ENCODE measurements at places on chromosomes 2 and 18.

GRCh38 chr18:37639846-37640245 is 74.2 kb upstream of the CELF4 start:
- DNase-seq = no peak

- DNase-seq = no peak
Measured at GRCh38 chr2:5978131-5978751, 286.1 kb downstream of the SOX11 start.

DNA sequence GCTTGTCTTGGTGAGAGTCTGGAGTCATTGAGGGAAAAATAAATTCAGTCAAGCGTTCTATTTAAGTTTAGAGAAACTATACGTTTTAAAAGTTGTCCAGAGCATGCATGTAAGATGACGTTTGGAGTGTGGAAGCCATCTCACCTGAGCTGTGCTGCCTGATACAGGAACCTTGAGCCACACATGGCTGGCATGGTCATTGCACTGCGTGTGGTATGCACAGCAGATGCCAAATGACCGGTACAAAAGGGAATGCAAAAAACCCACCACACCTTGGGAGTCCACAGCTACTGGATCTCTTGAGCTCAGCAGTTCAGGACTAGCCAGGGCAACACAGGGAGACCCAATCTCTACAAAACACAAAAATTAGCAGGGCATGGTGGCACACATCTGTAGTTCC is 4.3 kb downstream of the MZT2B start:
- DNase-seq = no peak

GRCh38 chr18:45638544-45638943 is 23.3 kb downstream of the SLC14A2 start:
- no peak for DNase-seq

- DNase-seq = no peak
Measured at GRCh38 chr2:171034315-171034714, 105.3 kb downstream of the GORASP2 start.

GRCh38 chr2:104416339-104417000 is 437.4 kb upstream of the POU3F3 start:
- DNase-seq = no peak

DNA sequence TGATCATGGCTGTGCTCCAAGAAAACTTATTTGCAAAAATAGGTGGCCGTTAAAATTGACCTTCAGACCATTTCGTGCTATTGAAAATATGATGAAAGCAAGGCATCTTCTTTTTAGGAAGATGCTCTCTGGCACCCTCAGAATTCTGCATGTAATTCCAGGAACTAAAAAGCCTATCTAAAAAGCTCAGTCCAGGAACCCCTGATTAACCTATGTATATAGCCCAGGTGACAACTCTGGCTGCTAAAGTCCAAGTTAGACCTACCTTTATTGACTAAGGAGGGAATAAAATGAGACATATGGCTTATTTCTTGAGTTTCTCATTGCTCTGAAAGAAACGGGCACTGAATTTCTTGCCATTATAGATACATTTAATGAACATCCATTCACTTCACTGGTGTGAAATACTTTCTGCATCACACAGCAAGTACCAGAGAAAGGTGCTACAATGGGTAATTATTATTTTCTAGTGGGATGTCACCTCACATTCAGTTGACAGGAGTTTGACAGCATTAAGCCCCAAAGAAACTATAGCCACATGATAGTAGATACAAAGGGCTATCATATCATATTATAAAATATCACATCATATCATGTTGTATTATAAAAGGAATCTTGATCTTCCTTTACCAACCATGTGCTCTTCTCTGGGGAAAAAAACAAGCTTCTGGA is 83.8 kb downstream of the EPHA4 start:
- DNase-seq = no peak

DNA sequence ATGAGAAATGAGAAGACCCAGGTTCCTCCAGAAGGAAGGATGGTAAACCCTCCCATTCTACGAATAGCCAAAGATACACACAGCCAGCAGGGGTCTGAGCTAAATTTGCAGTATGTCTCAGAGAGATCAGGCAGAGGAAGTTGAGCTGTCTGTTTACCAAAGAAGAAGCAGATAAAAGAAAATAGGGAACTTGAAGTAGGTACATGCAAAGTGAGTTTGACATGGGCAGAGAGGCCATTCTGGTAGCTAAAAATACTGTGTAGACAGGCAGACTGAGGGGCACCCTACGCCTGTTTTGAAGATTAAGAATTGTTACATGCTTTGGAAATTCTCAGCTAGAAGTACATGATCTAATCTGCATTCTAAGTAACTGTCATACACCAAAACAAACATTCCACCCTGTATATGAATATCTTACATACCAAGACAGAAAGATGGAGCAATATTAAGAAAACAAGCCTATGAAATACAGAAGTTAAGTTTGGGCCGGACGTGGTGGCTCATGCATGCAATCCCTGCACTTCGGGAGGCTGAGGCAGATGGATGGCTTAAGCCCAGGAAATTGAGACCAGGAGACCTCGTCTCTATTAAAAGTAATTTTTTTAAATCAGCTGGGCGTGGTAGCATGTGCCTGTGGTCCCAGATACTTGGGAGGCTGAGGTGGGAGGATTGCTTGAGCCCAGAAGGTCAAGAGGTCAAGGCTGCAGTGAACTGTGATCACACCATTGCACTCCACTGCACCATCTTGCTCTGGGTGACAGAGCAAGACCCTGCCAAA is 157.9 kb downstream of the ANKRD44 start:
- no peak for DNase-seq

DNA sequence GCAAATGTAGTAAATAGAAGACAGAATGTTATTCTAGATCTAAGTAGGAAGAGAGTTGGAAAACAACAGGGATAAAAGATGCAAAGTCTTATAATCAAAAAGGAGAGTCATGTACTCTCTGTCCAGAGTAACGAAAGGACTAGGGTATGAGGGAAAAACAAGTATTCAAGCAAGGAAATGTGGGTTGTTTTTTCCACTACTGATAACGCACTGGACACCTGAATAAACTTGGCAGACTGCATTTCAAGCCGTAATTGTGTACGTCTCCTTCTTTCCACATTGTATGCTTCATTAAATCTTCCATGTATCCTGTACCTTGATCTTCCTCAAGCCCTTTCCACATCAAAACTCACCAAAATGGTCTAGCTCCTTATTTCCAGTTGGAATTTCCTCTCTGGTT is 420.6 kb downstream of the ZEB2 start:
- DNase-seq = no peak

DNA sequence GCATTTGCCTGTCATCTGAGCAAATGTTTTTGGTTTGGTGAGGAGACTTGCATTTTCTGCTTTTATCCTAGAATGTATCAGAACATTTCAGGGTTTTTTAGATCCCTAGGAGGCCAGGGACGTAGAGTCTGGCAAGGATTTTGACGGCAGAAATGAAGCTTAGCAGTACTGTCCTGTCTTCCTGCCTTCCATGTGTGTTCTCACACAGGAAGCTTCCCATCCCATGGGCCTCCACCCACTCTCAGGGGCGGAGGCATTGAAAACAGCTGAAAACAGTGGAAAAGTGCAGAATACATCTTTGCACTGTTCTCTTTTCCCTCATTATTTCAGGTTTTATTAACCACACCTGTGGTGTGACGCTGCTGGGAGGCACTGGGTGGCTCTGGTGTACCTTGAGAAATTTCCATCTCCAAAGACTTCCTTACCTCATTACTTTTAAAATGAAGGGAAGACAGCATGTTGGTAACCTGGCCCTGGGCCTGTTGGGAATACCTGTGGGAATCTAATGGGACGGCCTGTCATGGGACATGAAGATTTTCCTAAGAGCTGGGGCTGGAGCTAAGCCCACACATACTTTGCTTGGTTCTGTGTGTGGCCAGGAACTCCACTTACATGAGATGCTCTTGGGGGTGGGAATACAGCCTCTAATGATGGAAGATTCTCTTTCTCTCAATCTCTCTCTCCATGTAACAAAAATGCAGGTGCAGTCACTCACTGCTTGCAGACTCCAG is 20.5 kb downstream of the PCARE start:
- no peak for DNase-seq

- no peak for DNase-seq
Measured at GRCh38 chr2:85503851-85504777, 34.9 kb upstream of the MAT2A start.

DNA sequence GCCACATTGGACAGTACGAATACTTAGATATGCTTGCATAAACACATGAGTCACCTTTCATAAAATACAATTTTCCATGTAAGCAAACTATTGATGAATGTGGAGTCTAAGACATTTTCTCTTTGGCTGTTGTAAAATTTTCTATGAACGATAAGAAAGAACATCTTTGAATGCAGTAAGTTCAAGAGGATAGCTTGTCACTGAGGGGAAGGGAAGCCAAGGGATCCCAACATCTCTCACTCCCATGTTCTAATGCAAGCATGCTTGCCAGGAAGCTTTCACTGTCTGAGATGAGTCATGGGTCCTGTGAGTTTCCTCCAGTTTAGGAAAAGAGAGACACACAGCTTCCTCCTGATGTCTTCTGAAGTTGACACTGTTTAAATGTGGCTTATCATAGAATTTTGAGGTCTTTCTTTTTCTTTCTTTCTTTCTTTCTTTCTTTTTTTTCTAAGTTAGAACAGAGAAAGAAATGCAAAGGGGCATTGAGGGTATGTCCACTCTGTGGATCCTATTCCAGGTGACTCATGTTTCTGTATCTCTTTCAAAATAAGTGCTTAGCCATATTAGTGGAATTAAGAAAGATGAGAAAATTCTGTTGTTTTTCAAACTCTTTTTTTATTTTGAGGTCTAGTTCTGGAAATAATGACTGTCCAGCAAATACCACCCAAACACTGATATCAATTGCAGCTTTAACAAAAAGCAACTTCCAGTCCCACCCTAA is 146.6 kb downstream of the RDH14 start:
- no peak for DNase-seq

DNA sequence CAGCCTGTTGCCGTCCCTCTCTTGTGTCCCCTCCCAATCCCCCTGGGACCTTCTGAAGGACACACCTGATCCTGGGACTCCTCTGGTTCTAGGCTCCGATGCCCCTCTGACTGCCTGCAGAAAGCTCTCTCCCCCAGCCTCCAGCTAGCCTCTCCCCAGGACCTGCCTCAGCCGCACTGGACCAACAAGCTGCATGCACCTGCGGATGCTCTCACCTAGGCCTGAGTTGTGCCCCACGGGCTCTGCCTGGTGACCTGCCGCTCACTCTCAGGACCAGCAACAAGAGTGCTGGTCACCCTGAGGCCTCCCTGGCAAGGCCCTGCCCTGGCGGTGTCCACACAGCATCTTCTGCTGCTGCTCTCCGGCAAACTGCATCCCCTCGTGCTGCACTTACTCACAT is 63.0 kb downstream of the EIPR1 start:
- no peak for DNase-seq

GRCh38 chr18:9025091-9025838 is 77.2 kb upstream of the NDUFV2 start:
- no peak for DNase-seq

DNA sequence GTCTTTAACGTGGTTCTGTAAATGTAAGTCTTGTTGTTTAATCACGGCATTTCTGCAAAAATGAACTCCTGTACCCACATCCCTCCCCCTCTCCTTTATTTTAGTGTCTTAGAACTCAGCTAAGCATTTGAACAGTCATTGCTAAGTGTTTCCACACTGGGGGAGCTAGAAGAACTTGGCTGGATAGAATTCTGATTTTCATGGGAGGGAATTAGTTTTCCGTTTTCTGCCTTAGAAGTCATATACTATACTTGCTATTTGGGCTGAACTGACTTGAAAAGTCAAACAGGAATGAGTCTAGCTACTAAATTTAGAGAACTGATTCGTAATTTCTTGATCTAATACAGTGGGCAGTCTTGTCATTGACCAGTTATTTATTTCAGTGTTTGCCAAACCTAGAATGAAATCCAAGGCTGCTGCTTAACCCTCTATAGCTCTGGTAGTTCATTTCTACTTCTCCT is 61.1 kb downstream of the FMNL2 start:
- DNase-seq = no peak

GRCh38 chr18:47795434-47795814 is 135.0 kb downstream of the SMAD2 start:
- no peak for DNase-seq

- DNase-seq = no peak
Measured at GRCh38 chr18:50816419-50817166, 3.2 kb downstream of the MRO start.

DNA sequence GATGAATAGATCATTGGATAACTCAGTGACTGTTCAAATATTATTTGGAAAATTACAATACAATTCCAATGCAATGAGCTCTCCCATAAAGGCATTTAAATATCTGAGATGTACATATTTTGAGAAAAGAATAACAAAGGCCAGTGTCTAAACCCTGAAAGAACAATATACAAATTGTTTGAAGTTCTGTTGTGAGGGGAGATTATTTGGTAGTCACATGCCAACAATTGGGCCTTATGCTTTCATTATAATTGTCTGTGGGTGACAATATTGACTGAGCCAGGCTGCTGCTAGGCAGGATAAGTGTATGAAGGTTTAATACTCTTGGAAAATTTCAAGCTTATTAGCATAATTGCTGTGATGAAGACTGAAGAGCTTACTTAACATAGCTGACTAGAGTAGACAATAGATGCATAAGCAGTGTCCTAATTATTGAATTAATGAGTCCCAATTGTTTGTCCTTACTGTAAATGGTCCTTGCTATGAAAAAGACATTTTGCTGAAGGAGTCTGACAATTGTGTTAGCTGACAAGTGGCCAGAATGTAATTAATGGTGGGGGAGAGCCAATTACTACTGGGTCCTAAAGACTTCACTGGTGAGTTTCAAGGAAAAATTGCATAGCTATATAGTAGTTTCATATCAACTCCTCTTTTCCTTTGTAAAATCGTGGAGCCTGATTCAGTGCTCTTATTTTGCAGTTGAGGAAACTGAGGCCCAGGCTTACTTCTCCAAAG is 5.0 kb upstream of the SMAD2 start:
- DNase-seq = no peak

- DNase-seq = no peak
Measured at GRCh38 chr2:178275600-178275999, 81.3 kb downstream of the OSBPL6 start.

DNA sequence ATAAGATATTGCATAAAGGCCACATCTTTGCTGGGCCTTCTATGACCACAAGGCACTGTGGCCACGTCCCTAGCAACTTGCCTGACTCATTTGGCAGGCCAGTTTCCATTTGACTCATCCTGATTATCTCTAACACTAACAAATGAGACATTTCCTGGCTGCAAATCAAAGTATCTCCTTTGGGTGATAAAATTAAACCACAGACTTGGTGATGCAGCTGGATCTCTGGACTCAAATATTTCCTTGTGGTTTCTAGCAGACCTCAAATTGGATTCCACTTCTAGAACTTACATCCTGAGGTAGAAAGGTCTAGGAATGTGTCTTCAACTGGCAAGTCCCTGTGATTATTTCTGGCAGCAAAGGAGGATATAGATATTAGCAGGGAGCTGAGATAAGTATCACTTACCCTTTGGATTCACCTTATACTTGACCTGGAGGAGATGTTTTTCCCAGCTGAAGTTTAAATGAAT is 167.9 kb upstream of the NXPH2 start:
- no peak for DNase-seq

- no peak for DNase-seq
Measured at GRCh38 chr18:34522603-34523002, 187.5 kb upstream of the DTNA start.

Data from activated T-cell treated with anti-CD3 and anti-CD28 coated beads for 24 hours (primary cell).